ENCODE measurements at places on chromosomes 2 and 18. TPM values are rescaled to one million over a fixed set of nuclear protein-coding genes. Genes with fewer than 3 reads are reported as not detected.
A peak's percentile ranks its signal among the peaks of the same experiment; 100 is the strongest.

- no peak for DNase-seq
These were observed 97.5 kb downstream of the DLGAP1 start for GRCh38 chr18:4357579-4357978.

- no peak for DNase-seq
These were observed 88.9 kb downstream of the TTN start for GRCh38 chr2:178718283-178718682.

GRCh38 chr2:241862775-241863535 is 4.3 kb upstream of the PDCD1 start:
- DNase-seq, result no peak

CD8B2 gene
- not detected for total RNA-seq

- no peak for DNase-seq
These were observed 5.9 kb downstream of the ATP8B1 start for GRCh38 chr18:57797209-57797651.

SCN1A gene
- total RNA-seq, result 0.32 TPM

PLCL1 gene
- 19.1 TPM for total RNA-seq

DNA sequence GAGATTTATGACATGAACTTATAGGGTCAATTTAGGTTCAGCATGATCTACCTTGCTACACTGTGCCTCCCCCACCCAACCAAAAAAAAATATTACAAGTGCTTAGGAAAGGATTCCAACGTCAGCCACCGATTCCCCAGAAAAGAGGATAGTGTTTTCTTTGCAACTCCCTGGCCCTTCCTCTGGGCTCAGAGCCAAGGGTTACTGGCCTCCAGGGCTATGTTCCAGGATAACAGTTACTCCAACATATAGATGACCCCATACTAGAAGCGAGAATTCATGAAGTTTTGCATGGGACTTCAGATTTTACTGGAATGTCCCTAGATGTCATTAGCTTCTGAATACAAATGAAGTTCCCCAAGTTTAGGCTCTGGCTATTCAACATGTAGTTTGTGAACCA is 172.1 kb downstream of the UPP2 start:
- no peak for DNase-seq

- no peak for DNase-seq
These were observed 902.4 kb upstream of the PIK3C3 start for GRCh38 chr18:41052625-41053024.

- DNase-seq, result no peak
These were observed at the start of gene ADCYAP1 for GRCh38 chr18:904218-905090. TSS of gene ADCYAP1 (plus strand) at chr18:904871. CDS start at chr18:905387, 516 bp downstream.

SERPINB12 gene
- not detected for total RNA-seq

GRCh38 chr2:169362894-169363559 is 693 bp upstream of the LRP2 start:
- DNase-seq, result no peak

GRCh38 chr18:45900623-45901022 is 66.5 kb downstream of the EPG5 start:
- DNase-seq, result no peak

ALPP gene
- not detected for total RNA-seq

KIF5C gene
- total RNA-seq, result 1.4 TPM

- no peak for DNase-seq
These were observed 181.0 kb downstream of the CDH2 start for GRCh38 chr18:27995770-27996502.

RBM43 gene
- total RNA-seq, result 3.1 TPM

DNA sequence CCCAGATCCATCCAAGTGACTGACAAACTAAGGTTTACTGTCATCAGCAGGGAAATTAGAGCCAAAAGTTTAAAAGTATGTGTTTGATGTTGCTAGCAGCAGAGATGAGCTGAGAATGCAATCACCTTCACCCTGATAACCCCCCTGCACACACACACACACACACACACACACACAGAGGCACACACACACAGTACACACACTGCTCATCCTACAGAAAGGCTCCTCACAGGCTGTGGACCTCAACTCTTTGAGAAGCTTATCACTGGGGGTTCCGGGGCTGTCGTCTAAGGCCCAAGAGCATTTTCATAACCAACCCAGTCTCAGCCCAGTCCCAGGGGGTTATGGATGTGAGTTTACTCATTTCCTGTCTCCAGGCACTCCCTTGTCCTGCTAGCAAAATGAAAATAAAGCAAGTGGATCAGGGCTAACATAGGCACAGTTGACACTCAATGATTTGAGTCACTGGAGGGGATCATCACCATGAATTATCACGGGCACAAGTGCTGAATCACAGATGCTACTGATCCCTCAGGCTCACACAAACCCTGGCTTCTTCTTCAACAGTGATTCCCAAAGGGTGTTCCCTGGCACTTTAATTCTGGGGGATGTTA is 76.6 kb downstream of the ALK start:
- DNase-seq, result no peak

PIKFYVE gene
- total RNA-seq, result 17.2 TPM

DNA sequence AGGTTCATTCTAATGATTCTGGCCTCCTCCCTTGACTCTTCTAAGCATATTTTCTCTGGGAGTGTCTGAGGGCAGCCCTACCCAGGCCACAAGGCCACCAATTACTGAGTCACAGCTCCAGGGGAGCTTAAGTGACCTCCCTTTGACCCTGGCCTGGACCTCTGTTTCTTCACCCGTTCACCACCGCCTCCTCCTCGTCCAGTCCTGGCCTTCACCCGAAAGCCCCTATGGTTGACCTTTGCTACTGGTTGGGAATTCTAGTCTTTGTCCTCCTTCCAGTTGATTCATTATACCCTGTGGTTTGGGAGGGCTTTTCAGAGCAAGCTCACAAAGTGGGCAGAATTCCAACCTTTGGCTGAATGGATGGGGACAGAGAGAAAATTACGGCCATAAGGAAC is 72.6 kb downstream of the NRP2 start:
- no peak for DNase-seq

DNA sequence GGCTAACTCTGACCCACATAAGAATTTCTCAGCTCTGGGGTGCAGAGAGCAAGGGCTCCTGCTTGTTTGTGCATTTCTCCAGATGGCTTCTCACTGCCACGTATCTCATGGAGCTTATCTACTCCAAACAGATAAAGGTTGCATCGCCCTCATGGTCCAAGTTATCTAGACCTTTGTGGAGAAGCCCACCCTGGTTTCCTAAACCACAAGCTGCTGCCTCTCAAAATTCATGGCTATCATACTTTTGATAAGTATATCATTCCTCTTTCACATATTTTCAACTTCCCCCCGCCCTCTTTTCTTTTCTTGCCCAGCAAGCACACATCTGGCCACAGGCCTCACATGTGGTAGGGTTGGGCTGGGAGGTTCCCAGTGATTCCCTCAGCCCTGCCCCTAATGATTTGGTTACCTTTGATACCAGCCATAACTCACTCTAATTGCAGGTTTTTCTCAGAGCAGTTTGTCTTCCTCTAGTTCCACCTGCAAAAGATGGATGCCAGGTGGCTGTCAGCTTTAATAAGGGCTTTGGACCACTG is 146.0 kb downstream of the RHBDD1 start:
- no peak for DNase-seq

DNA sequence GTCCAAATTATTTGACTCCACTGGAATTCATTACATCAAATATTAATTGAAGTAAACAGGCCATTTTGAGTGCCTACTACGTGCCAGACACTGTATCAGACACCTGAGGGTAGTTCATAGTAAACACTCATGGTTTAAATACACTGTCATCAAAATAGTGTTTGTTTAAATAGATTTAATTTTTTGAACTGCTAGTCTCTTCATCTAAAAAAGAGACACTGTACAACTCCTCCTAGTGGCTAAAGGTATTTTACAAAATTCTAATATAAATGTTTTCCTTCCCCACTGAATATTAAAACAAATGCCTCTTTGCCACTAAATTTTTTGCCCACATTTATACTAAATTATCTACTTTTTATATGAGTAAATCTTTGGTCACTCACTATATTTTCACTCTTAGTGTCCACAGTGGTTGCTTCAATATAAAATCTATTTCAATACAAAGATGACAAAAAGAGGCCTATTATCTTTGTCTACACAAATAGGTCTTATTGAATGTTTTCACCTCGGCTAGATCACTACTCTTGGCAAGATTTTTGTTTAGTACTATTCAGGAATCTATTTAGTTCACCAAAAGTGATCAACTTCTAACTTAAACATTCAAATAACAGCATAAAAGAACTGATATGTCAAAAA is 122.1 kb downstream of the TMEM247 start:
- DNase-seq, result no peak

GRCh38 chr18:25350489-25351251 is 1.3 kb downstream of the ZNF521 start:
- DNase-seq, result peak; percentile 73

GRCh38 chr2:185318271-185318724 is 420.3 kb upstream of the FSIP2 start:
- DNase-seq, result no peak

- DNase-seq, result no peak
These were observed 149.7 kb upstream of the HS6ST1 start for GRCh38 chr2:128468186-128468920.

DNA sequence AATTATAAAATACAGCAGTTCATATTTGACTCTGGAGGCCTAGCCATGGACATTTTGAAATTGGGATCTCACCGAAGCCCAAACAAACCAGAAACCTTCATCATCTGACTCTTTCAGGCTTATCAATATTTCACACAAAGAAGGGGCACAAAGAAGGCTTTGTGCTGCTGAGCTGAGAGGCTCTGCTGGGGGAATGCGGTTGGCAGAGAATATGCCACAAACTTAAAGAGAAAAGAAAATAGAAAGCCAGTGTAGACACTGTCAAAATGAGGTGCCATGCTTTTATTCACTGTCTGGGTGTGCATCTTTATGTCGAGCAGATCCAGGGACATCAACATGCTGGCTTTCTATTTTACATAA is 162.6 kb downstream of the QPCT start:
- no peak for DNase-seq

- DNase-seq, result no peak
These were observed 173.6 kb downstream of the ADCYAP1 start for GRCh38 chr18:1078301-1078700.

- no peak for DNase-seq
These were observed 78.3 kb upstream of the SETBP1 start for GRCh38 chr18:44602380-44602779.

DNA sequence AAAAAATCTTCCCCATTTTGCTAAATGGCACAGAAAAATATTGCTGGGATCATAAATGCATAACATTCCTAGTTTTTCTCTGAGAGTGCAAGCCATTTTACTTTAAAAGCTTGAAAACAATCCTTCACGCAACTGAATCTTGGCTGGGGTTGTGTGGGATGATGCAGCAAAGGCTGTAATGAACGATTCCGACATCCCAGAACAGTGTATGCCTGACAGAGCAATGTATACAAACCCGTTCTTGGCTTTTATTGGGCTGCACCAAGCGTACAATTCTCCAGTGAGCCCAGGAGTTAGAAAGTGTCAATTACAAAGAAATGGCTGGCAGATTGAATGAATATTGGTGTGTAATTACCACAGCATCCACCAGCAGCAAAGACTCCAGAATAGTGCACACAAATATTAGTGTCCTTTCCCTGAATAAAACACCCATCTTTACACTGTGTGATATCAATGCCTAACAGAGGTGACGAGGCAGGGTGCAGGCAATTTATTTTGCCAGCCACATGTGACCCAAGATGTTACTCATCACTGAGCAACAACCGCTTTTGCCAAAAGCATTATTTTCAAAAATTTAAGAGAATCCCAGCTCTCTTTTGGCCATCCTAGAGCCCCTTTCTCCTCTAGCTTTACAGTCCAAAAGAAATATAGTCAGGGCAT is 578.6 kb upstream of the CHAC2 start:
- no peak for DNase-seq

NDUFS1 gene
- 289 TPM for total RNA-seq

DNA sequence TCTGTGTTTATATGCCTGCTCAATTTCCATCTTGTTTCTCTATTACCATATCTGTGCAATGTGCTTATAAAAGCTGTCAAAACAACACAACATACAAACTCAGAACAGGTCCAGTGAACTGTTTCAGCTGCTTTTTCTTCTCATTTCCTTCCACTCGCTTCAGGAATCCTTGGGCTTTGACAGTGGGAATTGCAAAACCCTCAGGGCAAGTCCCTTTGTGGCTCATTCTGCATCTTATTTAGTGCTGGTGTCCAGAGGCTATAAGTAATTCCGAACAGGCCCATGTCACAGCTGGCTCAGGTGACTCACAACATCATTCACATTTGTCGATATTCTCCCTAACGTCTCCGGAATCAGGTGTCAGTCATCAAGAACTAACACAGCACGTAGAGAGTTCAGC is 309.9 kb upstream of the ZNF521 start:
- DNase-seq, result no peak

DNA sequence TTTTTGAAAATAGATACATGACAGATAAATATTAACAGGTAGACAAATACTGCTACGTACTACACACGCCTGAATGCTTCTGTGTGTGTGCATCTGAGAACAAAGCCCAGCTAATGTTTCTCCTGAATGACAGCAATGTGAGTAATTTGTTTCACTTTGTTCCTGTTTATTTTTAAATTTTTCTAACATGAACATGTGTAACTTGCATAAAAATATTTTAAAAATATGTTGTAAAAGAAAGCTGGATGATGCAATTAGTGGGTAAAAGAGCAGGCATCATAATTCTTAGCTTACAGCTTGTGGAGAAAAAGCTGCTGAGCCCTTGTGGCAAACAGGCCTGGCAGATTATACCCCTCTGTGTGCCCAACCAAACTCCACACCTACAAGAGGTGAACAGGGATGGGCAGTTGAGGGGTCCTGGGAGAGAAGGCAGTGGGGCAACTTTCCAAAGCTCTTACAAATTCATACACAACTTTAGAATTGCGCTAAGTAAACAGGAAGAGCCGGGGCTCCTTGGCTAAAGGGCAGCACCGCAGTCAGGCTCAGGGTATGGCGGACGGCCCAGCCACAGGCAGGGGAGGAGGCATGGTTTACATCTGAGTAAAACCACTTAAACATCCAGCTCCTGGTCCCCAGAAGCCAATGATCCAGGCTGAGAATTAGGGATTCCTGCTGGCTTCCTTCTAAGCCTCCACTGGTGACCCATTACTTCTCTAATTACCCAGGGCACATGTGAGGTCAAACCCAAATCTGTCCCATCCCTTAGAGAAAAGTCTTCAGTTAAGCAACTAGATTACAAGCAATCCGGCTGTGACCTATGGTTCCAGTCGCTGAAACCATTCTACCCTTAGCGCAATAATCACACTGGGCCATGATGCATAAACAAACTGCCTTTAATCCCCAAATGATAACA is 14.0 kb downstream of the PXDN start:
- DNase-seq, result no peak
